ENCODE measurements at places on chromosomes 4 and X.

- no peak for DNase-seq
Observed at GRCh38 chr4:88419874-88420273, 37.0 kb upstream of the HERC5 start.

DNA sequence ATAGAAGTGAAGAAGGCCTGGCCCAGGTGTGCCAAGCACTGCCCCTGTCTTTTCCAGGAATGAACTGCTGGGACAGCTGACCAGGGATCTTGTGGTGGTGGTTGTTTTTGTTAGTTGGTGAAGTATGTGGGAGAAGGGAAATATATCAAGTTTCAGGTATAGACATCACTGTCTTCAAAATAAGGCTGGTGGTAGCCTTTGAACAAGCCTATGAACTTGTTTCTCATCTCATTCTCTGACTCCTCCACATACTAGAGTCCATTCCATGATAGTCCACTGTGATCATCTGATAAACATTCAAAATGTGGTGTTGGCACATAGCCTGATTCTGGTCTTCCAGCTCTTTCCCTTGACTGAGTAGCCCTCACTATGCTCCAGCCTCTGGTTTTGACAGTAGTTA lies 303.7 kb downstream of the CAMK2D start:
- DNase-seq = no peak

DNA sequence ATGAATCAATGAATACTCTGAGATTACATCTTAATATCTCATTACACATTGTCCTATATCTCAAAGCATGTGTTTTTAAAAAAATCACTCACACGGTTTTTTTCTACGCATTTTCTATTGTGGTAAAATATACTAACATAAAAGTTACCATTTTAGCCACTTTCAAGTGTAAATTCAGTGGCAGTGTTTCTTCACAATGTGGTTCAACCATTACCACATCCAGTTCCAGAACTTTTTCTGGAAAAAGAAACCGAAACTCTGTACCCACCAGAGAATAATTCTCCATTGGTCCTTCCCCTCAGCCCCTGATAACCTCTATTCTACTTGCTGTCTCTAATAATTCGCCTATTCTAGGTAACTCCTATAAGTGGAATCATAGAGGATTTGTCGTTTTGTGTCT lies 35.3 kb upstream of the ACSL1 start:
- DNase-seq = no peak

DNA sequence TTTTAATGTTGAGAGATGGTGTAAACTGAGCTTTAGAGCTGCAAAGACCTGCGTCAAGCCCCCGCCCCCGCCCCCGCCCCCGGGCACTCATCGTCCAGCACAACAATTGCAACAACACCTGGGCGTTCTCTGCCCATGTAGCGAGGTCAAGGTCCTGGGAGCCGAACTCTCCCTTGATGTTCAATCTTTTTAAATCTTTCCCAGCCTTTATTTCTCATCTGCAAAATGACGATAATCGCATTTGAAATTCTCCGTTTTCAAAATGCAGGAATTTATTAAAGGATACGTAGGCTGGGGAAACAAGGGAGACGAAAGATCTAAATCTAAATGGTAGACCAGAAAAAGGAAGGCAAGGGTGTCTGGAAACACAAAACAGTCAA lies 648 bp upstream of the MSMO1 start:
- DNase-seq = no peak

DNA sequence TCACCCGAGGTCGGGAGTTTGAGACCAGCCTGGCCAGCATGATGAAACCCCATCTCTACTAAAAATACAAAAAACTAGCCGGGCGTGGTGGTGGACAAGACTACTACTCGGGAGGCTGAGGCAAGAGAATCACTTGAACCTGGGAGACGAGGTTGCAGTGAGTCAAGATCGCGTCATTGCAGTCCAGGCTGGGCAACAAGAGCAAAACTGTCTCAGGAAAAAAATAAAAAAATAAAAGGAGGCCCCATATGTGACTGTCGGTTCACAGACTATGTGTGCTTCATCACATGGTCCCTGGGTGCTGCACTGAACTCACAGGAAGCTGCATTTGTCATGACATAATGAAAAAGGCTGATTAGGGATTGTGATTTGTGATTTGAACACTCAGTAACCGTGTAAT lies 6.4 kb downstream of the TRIML1 start:
- no peak for DNase-seq

DNA sequence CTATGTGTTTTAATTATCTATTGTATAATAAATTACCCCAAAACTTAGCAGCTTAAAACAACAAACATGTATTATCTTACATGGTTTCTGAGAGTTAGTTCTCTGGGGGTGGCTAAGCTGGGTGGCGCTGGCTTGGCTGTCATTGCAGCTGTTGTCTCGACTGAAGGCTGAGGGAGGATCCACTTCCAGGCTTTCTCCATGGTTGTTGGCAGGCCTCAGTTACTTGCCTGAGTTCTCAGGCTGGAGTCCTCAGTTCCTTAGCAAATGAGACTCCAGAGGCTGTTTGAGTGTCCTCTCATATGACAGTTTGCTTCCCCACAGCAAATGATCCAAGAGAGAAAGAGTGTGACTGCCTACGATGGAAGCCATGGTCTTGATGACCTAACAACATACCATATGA lies 23.5 kb upstream of the GALNT7 start:
- no peak for DNase-seq

DNA sequence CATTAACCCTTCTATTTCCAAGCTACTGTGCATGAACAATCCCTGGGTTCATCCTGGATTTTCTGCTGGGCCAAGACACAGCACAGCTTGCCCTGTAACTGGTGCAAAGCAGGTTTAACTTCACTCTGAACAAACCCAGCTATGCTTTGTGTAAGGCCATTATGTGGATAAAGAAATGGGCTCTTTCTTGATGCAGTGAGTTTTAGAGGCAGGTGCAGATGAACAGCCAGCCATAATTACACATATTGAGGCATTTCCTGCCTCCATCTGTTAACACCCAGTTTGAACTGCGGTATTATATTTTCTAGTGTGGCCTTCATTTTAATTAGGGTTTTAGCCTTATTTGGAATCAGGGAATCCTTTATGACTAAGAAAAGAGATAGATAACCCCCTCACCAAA lies 68.7 kb upstream of the ARX start:
- no peak for DNase-seq

DNA sequence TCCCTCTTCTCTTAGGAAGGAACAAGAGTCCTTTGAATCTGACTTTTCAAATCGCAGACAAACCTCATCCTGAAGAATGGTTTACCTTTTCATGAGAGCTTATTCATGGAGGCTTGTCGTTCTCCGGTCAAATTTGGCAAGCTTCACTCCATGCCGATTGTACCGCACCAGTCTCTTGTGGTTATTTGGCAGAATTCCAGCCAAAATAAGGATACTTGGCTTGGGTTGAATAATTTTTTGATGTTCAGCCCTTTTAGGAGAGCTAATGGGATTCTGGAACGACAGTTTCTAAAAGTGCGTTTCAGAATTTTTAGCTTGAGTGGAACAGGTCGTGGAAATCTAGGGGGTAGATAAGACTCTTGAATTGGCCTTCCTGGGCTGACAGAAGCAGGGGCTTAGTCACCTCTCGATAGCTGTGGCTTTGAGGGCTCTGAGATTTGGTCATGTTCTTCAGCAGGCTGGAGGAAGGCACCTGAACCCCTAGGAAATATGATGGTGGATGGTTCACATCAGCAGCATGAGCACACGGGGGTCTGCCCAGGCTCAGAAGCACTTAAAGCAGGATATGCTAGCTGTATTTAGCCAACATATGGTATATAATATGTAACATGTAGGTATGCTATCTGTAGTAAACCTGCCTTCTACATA lies 1.5 kb downstream of the KLHL2 start:
- DNase-seq = no peak

GRCh38 chr4:140790765-140791164 lies 34.6 kb upstream of the TBC1D9 start:
- DNase-seq = no peak

GRCh38 chr4:37068580-37068979 lies 176.0 kb upstream of the NWD2 start:
- no peak for DNase-seq

GRCh38 chrX:110399497-110399896 lies 40.8 kb downstream of the RTL9 start:
- DNase-seq = no peak

GRCh38 chrX:148416931-148417330 lies 83.5 kb upstream of the AFF2 start:
- no peak for DNase-seq

- DNase-seq = no peak
Observed at GRCh38 chr4:168409089-168409801, 71.0 kb downstream of the DDX60L start.

GRCh38 chr4:110306303-110306702 lies 107.9 kb upstream of the ELOVL6 start:
- DNase-seq = no peak

- no peak for DNase-seq
Observed at GRCh38 chrX:111259559-111259958, 10.7 kb downstream of the CAPN6 start.

DNA sequence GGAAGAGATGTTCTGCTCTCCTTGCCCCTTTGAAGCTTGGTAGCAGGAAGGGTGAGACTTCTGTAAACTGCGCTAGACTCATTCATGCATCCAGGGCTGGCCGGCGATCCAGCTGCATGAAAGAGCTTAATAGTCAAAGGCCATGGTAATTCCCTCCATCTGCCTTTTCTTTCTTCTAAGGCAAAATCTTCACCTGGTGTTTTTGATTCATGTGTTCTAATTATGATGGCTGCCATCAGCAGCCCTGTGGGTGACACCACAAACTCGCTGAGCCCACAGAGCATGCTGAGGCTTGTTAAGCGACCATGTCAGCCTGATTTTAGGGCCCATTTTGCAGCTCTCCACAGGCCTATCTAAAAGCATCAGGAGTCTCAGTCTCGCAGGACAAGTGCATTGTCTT lies 450.1 kb upstream of the TENM3 start:
- no peak for DNase-seq

- no peak for DNase-seq
Observed at GRCh38 chr4:162610116-162610515, 446.3 kb upstream of the FSTL5 start.

GRCh38 chrX:119041175-119041574 lies 31.6 kb upstream of the CT47C1 start:
- no peak for DNase-seq

DNA sequence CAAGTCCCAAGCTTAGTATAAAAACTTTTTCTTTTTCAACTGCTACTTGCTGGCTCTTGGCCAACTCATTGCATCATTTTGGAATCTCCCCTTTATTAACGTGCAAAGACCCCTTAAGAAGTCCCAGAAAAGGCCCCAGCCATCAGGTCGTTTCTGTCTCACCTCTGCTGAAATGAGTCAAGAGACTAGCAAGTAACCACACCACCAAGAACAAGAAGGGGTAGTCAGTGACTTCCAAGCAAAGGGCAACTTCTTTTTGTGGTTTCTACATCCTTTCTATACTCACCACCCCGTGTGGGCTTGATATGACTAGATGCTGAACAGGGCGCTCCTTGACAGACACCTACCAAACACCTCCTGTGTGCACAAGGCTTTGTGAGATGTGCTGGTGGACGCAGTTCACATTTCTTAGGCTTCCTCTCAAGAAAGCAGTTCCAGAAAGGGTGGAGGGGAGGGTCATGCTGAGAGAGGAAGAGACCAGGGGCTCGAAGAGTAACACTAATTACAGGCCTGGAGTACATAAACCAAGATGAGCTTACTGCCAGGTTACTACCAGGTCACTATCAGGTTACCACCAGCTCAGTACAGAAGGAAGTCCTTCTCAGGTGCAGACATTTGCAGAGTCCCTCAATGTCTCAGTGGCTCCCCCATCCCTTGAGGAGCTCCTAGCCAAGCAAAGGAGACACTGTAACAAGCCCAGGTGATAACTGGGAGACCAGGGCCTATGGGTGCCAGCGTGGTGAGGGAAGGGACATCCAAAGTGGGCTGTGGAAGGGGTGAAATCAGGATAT lies 19.3 kb downstream of the JAKMIP1 start:
- peak; percentile 48 for DNase-seq

- no peak for DNase-seq
Observed at GRCh38 chr4:150116506-150116905, 38.3 kb downstream of the DCLK2 start.

GRCh38 chr4:112637552-112637866 lies 566 bp downstream of the LARP7 start:
- no peak for DNase-seq

DNA sequence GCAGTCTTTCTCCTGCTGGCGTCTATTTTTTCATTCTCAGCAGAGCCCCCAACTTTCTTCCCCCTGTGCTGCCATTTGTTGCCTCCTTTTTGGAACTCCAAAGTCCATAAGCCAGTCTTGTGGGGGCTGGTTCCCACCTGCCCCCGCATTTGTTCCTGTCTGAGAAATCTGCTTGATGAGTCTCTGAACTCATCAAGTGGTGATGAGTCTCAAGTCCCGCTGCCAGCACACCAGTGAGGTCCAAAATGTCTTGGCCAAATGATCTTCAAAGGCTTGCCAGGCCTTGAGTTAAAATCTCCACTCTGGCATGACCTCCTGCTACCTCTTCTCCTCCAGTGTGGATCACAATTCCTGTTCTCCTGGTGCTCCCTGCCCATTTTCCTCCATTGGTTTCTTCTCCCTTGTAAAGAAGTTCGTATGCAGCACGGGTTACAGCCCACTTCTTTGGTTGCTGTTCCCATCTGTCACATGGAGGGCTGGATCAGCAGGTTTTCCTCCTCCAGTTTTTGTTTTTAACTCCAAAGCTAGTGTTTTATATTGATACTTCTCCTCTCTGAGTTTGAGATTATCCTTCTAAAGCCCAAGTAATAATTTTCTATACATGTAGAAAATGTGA lies 72.7 kb upstream of the LIMCH1 start:
- DNase-seq = no peak

GRCh38 chrX:153074262-153074899 lies 2.1 kb downstream of the PNMA6A start:
- no peak for DNase-seq

DNA sequence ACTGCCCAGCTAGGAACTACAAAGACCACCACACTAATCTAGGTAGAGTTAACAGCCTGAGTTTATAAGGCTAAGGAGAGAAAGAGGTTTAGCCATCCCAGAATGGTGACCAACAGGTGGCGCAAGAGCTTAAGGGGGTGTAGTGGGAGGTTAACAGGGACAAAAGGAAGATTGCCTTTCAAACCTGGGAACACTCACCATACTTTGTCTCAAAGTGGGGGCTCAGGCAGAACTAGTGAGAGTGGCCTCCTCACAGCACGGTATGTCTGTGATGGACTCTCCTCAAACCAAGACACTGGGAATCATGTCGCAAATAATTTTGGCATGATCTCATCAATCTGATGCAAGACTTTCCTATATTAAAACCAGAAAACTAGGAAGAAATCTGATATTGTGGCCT lies 23.4 kb downstream of the CCNI start:
- peak; percentile 29 for DNase-seq

GRCh38 chrX:130756233-130756632 lies 146.8 kb downstream of the ENOX2 start:
- DNase-seq = no peak

- no peak for DNase-seq
Observed at GRCh38 chrX:9738151-9738550, 27.5 kb downstream of the GPR143 start.

- no peak for DNase-seq
Observed at GRCh38 chr4:182083671-182084410, 159.4 kb upstream of the TENM3 start.

GRCh38 chr4:126572264-126572663 lies 1060.5 kb upstream of the INTU start:
- no peak for DNase-seq

- DNase-seq = no peak
Observed at GRCh38 chr4:1879485-1879884, 8.3 kb downstream of the NSD2 start.
